Brain microvascular endothelial cell (primary cell): ENCODE measurements at places on chromosomes 4 and X.

DNA sequence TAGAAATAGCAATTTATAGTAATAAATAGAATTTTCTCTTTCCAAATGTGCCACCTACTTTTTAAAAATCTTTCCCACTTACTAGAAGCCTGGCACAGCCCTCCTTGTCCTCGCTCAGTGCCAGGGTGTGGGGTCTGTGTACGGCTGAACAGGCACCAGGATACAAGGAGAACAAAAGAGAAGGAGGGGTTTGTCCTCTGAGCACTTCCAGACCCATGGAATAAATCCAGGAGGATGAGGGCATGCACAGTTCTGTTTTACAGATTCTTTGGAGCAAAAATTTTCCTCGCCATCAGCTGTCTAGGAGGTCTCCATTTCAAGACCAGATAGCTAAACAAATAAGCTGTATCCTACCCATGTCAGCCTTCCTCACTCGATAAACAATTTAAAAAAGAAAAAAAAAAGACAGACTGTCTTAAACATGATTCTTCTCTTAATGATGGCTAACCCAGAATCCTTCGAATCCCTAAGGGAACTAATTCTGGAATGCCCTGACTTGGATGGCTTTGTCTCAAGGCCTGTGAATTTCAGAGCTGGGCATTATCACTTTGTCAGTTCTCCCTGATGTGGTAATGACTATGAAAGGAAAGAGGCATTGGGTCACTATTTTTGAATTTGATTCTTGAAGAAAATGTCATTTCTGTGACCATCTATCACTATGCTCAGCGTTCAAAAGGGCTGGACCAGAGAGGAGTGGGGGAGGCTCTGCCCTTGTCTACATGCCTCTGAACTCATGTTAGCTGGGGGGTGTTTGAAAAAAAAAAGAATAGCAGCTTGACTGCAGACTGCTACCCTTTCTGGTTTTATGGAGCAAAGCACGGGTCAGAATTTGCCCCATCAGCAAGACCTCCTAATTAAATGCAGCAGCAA is 151.0 kb downstream of the DCTD start:
- no peak for DNase-seq

GRCh38 chrX:133350751-133351150 is 64.5 kb downstream of the GPC4 start:
- no peak for DNase-seq

DNA sequence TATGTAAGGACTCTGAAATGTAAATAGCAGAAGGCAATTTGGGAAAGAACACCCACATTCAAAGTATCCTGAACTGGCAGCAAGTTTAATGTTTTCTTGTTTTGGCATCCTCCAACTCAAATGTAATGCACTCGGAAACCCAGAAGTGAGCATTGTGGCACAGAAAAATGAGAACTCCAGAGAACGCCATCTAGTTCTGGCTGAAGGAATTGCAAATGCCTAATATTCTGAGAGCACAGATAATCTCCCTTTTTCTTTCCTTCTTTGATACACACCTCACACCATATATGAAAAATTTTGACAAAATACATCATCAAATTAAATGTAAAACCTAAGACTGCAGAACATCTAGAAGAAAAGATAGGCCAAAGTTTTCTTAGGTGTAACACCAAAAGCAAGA is 52.1 kb downstream of the PWWP3B start:
- no peak for DNase-seq

DNA sequence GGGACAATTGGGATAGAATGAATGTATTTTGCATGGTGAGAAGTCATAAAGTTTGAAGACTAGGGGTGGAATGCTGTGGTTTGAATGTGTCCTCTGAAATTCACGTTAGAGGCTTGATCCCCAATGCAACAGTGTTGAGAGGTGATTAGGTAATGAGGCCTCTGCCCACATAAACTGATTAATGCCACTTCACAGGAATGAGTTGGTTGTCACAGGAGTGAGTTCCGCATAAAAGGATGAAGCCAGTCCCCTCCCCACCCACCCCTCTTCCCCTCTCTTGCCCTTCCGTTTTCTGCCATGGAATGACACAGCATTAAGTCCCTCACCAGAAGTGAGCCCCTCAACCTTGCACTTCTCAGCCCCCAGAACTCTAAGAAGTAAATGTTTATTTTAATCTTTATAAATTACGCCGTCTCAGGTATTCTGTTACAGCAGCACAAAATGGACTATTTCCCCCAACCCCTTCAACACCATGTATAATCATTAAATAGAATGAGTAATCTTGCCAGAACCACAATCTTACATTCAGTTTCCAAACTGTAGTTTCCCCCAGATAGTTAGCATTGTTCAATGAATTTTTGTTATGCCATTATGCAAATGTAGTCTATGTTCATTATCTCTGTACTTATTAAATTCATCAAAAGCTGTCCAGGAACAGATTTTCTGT is 5.5 kb upstream of the MMAA start:
- no peak for DNase-seq

GRCh38 chr4:184473499-184474262 is 669 bp downstream of the IRF2 start:
- DNase-seq: peak; percentile 19

- DNase-seq: no peak
These were observed 93.2 kb upstream of the FAM47B start for GRCh38 chrX:34849371-34849770.

DNA sequence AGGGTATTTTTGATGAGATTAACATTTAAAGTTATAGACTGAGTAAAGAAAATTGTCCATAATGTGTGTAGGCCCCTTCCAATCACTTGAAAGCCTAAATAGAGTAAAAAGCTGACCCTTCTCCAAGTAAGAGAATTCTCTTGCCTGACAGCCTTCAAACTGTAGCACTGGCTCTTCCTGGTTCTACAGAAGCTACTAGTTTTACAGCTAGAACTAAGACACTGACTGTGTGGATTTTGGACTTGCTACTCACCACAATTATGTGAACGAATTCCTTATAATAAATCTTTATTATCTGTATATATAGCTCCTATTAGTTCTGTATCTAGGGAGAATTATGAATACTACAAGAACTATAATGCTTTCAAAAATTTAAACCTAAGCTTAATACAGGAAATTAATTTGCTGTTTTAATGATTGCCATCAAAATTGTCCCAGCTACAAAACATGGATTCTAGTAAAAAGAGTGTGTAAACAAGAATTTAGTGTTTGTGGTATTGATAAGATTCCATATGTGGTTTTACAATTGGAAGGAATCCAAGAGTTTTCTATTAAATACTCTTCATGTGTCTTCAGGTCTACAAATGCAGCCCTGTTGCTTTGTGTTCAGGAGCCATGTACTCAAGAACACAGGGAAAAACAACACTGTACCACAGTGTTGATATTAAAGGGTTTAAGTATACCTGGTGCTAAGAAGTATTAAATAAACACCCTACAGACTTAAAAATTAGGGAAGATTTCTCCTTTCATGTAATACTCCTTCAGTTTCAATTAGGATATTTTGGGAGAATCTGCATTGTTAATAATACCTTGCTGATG is 366.5 kb downstream of the CXXC4 start:
- DNase-seq: no peak

DNA sequence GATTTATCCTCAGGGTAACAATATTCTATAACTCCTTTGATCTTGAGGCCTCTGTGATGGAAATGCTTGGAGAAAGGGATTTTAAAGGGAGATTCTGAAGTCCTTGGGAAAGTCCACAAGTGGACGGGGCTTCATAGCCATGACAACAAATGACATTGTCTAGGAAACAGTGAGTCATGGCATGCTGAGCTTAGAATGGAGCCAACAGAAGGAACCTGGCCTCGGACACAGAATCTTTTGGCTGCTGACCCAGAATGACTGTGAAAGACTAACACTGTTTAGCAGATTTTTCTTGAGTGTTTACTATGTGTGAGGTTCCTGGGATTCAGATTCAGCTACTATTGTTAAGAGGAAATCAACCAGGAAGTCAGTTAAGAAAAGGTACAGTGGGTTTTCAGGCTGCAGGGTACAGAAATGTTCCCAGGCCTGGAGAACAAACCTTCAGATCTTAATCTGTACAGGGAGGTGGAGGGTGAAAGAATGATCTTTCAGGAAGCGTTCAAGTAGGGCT is 18.1 kb upstream of the CXCL2 start:
- DNase-seq: peak; percentile 97

DNA sequence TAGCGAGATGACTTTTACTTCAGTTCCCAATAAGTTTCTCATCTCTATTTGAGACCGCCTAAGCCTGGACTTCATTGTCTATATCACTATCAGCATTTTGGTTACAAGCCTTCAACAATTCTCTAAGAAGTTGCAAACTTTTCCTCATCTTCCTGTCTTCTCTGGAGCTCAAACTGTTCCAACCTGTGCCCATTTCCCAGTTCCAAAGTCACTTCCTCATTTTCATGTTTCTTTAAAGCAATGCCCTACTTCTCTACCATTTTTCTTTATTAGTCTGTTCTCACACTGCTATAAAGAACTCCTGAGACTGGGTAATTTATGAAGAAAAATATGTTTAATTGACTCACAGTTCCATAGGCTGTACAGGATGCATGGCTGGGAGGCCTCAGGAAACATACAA is 251.9 kb downstream of the TECRL start:
- DNase-seq: no peak

DNA sequence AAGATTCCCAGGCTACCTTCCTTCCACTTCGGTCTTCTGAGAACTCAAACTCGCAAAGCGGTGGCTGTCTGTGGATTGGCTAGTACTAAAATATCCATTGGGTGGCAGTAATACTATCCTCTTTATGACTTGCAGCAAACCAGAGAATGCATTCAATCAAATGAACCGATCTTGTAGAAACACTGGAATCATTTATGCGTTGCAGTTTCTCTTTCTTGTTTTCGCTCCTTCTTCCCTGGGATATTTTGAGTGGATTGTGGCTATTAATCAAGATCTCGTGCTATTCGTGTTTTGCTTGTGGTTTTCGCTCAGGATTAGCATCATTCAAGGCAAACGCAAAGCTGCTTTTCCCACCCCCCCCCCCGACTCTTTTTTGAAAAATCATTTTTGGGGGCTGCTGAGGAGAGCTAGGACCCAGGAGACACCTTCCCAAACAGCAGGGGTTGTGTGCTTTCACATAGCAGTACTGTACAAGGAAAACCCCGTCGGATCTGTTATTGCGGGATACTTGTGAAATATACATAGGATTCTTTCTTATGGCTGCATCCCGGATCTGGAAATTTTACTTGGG is at the start of gene IL1RAPL1:
IL1RAPL1 (plus strand) TSS at position 466 of the 571 bp plus-strand sequence.
- DNase-seq: peak; percentile 56

- no peak for DNase-seq
These were observed 34.5 kb downstream of the CHRNA9 start for GRCh38 chr4:40369437-40370274.

DNA sequence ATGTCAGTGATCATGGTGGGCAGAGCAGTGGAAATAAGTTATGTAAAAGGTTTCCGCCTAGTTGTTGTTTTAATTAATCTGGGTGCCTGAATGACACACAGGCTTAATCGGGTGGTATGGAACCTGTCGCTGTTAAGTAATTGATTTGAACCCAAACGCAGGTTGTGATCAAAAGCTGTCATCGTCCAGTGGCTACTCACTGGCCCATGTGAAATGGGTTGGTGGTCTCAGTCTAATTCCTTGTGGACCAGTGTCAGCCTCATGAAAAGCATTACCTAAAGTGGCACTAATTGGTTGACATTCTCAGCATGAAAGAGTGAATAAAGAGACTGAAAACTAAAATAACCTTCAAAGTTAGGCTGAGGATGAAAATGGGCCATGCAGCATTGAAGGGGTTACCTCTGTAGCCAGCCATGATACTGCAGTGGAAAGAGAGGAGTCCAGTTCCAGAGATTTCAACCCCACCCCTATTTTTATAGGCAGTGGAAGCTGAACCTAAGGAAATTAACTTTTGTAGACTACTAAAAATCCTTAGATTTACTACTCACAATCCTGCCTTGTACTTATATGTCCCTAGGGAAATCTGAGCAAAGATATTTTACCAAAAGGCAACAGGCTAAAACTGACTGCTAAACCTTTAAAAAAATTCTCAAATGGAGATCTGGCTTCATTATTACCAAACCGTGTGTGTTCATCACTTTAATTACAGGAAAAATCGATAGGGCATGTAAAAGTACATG is 251.7 kb upstream of the TENM3 start:
- no peak for DNase-seq

GRCh38 chr4:131459430-131460101 is 1689.5 kb upstream of the PCDH10 start:
- no peak for DNase-seq

DNA sequence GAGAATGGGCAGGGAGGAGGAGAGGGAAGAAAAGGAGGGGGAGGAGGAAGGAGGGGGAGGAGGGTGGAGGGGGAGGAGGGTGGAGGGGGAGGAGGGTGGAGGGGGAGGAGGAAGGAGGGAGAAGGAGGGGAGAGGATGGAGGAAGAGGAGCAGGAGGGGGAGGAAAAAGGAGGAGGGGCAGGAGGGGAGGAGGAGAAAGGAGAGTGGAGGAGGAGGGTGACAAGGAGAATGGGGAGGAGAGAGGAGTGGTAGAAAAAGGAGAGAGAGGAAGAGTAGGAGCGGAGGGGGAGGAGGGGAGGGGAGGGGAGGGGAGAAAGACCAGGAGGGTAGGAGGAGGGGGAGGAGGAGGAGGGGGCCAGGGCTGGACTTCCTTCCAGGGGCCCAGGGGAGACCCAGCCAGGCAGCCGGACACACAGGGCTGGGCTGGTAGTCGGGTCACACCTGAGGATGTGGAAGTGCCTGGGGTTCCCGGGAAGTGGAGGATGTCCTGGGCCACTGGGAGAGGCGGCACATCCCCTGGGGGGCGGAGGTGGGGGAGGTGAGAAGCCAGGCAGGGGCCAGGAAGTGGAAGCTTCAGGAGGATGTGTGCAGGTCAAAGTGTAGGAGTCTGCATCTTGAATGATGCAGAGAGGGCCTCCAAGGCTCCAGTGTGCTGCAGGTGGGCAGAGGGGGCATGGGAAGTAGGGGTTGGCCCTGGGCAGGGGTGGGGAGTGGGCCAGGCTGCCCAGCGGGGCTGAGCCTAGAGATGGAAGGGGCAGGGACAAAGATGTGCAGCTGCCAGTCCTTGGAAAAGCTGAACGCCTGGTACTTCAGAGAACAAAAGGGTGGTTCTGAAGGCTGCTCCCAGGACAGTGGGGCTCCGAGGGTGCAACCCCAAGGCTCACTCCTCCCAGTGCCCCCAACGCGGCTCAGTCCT is 18.8 kb downstream of the IL3RA start:
- no peak for DNase-seq

- DNase-seq: no peak
These were observed 291.1 kb downstream of the TRIML1 start for GRCh38 chr4:188430384-188430783.

DNA sequence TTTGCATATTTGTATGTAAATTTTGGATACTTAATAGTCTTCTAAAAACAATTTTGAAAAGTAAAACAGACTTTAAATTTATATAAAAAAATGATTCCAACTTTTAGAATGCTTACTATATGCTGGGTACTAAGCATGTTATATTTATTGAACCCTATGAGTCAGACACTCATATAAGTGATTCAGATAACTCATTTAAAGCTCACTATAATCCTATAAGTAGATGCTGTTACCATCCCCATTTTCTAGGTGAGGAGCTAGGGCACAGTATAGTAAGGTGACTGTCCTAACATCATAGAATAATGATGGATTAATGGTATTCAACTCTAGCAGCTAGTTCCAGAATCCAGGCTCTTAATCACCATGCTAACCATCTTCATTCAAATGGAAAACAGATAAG is 877.0 kb upstream of the GRID2 start:
- DNase-seq: no peak

GRCh38 chr4:185304944-185305690 is 90.6 kb downstream of the LRP2BP start:
- DNase-seq: no peak

GRCh38 chrX:138874271-138874935 is 162.9 kb upstream of the FGF13 start:
- no peak for DNase-seq
